ENCODE measurements at places on chromosomes 3 and 15.

DNA sequence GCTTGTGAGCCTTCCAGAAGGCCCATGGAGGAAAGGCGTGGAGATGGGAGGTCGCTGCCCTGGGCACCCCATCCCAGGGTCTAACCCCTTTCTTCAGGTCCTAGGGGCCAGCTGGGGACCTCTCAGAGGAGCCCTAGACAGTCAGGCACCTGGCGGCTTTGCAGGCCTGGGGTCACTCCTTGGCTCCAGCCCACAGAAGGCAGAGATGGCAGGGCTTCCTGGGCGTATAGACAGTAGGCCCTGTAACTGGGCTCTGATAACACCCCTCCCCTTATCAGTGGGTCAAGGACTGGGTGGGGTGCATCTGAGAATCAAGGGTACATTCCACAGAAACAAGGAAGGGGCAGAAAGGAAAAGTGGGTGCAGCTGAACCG lies 16.7 kb downstream of the ZDHHC19 start:
- no peak for DNase-seq

- no peak for DNase-seq
Measured at GRCh38 chr3:49119036-49119435, 1.6 kb downstream of the USP19 start.

GRCh38 chr3:22691856-22692628 lies 511.1 kb upstream of the UBE2E2 start:
- DNase-seq, result no peak

GRCh38 chr15:101459579-101460300 lies 29.8 kb downstream of the PCSK6 start:
- no peak for DNase-seq

- DNase-seq, result no peak
Measured at GRCh38 chr3:61564395-61565059, 3.2 kb downstream of the PTPRG start.

GRCh38 chr3:33722626-33723370 lies 4.7 kb upstream of the CLASP2 start:
- no peak for DNase-seq

- DNase-seq, result no peak
Measured at GRCh38 chr3:196320137-196320536, 2.1 kb upstream of the DYNLT2B start.

DNA sequence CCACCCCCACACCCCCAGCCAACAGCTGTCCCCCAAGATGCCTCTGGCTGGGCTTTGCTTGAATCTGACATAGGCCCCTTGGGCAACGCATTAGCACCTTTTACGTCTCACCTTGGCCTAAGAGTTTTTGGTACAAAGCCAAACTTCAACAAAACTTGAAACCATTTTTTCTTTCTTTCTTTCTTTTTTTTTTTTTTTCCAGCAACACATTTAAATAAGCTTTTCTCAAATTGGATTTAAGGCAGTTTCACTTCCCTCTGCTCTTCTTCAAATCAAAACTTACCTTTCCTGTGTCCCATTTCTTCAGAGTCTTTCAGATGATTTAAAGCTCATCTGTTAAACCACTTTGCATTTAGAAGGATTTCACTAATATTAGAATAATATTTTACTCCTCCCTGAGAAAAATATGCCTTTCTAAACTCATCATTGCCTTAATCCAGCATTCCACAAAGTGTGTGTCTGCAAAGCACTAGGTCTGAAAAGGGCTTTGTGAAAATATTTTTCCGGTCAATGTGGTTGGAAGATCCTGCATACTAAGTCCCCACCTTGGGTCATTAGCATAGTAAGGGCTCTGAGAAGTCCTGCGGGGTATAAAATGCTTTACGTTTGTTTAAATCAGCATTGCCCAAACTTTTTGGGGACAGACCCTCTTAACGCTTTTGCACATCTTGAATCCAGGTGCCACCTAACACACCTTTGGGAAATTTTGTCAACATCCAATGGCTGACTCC lies 217.0 kb downstream of the TLE3 start:
- no peak for DNase-seq

DNA sequence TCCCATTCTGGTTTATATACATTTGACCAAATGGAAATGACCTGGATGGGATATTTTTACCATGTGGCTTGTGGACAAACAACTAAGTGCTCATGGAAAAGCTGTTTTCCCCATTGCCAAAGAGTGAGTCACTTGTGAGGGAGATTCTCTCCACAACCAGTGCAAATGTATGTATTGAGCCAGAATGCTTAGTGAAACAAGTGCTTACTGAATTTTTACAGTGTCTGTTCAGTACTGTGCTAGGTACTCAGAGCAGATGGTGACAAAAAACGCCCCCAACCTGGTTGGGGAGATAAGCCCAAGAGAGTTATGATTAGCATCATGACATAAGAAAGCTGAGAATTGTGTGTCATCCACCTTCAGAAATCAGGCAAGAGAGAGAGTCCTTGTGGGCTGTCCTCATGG lies 2.3 kb downstream of the CHP1 start:
- no peak for DNase-seq

DNA sequence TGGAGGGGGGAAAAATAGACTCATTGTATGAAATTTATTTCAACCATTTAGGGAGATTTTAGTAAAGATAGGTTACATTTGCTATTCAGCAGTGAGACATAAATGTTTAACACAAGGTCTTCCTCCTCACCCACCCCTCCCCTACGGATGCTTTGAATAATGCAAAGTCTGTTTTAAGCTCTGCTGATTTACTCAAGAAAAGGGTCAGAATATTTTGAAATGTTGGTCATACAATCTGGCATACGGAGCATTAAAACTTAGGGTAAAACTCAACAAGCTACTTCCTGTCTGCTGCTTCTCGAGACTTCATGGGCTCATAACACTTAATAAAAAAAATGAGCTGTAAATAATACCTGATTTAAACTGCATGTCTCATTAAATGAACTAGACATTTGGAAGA lies 156.3 kb downstream of the WNT5A start:
- no peak for DNase-seq

DNA sequence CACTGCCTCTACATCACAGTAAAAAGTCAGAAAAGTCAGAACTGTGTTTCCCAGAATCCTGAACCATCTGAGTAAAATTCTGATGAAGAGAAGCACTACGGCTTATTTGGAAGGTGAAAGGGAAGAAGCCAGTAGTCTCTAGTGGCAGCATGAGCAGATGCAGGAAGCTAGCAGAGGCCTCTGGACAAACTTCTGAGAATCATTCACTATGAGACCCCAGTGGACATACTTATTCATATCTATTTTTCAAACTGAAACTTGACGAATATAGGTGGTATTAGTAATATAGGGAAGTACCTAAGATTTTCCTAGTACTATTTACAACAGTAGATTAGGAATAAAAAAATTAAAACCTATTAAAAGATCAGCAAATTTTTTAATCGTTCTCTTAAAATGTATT lies 272.8 kb upstream of the TTC14 start:
- no peak for DNase-seq

DNA sequence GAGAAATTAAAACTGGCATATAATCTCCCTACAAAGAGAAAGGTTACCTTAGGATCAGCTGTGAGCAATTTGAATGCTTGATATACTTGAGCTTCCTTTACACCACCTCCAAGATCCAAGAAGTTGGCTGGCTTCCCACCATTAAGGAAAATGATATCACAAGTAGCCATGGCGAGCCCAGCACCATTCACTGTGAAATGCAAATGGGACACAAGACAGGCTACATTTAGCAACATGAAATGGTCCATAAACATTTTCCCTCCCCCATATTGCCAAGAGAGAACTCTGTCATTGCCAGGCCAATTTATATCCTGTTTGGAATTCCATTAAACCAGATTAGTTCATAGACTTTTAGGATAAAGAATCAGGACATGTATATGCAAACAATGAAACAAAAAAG lies 158.7 kb downstream of the SUCLG2 start:
- DNase-seq, result no peak

GRCh38 chr3:61299343-61300005 lies 48.2 kb upstream of the FHIT start:
- no peak for DNase-seq

- no peak for DNase-seq
Measured at GRCh38 chr3:45259133-45259532, 33.0 kb upstream of the TMEM158 start.

- DNase-seq, result no peak
Measured at GRCh38 chr15:49382394-49382793, 40.6 kb upstream of the FGF7 start.

GRCh38 chr3:59766200-59766872 lies 716.5 kb upstream of the CFAP20DC start:
- DNase-seq, result no peak

DNA sequence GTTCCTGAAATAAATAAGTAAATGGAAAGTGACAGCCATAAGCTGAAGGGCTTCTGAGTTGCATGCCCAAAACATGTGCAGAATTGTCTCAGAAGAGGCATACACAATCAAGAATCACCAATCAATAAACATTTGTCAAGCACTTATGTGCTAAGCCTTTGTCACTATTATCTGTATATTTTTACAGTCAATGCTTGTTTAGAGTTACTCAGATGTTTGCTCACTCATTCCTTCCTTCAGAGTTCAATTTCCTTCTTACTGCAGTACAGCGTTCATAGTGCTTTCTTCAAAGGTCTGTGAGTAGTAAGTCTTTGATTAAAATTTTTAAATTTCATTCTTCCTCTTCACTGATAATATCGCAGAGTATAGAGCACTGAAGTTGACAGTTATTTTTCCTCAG lies 17.2 kb downstream of the FOXL2NB start:
- DNase-seq, result no peak

- DNase-seq, result no peak
Measured at GRCh38 chr3:148510116-148510515, 187.6 kb upstream of the AGTR1 start.

DNA sequence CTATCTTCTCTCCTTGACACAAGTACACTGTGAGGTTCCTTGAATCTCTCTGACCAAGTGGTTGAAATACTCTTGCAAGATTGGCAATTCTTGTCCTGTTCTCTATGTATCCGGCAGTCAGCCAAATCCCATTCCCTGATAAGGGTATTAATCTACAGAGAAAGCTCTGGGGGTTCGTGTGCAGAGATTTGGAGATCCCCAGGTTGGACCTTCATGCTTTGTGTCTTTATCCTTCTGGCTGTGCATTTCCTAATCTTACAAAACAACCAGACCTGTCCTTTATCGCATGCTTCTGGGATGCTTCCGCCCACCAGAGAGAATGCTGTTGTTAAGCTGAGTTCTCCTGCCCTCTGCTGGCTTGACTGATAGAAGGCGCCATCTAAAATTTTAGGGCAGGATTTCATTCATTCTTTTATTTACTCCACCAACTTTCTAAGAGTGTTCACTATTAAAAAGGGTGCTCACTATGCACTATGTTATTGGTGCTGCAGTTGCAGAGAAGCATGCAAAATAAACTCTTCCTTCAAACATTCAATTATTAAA lies 8.6 kb upstream of the SST start:
- no peak for DNase-seq

GRCh38 chr3:84601303-84601702 lies 357.5 kb upstream of the CADM2 start:
- no peak for DNase-seq

- no peak for DNase-seq
Measured at GRCh38 chr3:183764847-183765731, 60.3 kb downstream of the MAP6D1 start.

DNA sequence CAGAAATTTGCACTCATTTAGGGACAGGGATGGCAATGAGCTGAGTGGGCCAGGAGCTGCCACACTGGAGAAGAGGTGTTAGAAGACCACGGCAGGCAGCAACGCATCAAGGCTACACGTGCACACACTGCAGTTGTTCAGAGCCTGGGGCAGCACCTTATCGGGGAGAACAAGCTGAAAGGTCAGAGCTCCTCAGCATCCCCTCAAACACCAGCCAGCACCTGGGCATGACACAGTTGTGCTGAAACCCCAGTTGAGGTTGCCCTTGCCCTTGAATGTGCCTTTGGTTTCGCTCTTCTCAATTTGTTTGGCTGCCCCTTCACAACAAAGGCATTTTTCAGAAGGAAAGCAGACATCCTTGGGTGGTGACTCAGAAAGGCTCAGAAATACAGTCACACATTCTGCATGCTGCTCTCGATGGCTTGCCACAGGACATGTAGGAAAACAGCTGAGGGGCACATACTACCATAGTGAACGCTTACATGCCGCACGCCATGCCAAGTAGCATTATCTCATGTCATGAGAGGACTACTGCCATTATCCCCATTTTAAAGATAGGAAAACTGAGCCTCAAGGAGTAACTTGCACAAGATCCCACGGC lies 57.6 kb downstream of the ST8SIA2 start:
- no peak for DNase-seq

- peak; percentile 8 for DNase-seq
Measured at GRCh38 chr3:172034786-172035685, 4.3 kb upstream of the FNDC3B start.

DNA sequence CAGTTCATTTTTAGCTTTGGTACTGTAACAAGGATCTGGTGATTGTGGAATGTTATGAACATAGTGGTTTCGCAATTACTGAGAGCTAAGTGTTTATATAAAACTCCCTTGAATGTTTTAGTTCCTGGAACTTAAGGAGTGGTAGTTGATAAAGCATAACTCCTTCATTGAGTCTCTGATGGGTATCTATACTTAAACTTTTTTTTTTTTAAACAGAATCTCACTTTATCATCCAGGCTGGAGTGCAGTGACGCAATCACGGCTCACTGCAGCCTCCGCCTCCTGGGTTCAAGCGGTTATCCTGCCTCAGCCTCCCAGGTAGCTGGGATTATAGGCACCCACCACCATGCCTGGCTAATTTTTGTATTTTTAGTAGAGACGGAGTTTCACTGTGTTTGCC lies 11.3 kb downstream of the PRKCI start:
- no peak for DNase-seq

DNA sequence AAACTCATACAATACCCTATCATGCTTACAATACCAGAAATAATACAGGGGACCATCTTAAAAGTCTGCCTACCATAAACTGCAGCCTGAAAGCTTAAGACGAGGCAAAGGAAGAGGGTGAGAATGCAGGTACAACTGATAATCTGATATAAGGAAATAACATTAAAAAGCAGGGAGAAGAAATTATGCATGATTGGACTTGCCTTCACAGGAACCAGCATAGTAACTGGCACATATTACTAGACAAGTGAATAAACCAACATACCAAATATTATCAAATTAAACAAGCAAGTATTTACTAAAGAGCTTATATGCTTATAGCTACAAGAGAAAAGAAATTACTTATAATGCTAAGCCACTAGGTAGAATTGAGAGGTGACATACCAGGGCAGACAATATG lies 18.7 kb downstream of the ANKRD28 start:
- no peak for DNase-seq

GRCh38 chr3:134815519-134815918 lies 20.5 kb downstream of the EPHB1 start:
- DNase-seq, result no peak

DNA sequence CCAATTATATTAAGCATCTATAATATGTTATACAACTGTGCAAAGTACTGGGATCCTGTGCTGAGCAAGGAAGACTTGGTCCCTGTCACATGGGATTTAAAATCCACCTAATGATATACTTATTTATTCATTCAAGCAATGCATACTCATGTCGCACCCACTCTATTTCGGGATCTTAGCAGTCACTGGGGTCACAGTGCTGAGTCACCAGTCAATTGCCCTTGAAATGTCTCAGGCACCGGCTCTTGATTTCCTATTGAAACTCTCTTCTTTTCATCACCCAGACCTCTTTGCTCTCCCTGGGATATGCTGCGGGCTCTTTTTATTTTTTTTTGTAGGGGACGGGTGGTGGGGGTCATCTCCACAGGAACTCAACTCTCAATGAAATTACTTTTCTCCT lies 194.5 kb upstream of the GAP43 start:
- DNase-seq, result no peak

GRCh38 chr3:126061301-126062032 lies 22.5 kb downstream of the SLC41A3 start:
- no peak for DNase-seq
